ENCODE measurements at places on chromosomes 2 and 18.

DNA sequence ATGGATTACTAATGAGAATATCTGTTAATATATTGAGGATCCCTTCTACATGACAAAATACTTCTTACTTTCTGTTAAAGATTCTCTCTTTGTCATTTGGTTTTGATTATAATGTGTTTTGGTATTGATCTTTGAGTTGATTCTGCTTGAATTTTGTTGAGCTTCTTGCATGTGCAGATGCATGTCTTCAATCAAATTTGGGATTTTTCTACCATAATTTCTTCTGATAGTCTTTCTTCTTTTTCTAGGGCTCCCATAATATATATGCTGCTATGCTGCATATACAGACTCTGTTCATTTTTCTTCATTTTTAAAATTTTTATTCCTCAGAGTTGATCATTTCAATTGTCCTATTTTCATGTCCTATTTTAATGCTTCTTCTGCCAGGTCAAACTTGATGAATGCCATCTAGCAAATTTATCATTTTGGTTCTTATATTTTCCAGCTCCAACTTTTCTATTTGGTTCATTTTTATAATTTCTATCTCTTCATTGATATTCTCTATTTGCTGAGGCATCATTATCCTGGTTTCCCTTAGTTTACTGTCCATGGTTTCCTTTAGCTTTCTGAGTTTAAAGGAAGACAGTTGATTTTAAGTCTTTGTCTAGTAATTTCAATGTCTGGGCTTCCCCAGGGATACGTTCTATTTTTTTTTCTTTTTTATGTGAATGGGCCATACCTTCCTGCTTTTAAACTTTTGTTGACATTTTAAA is 244.7 kb downstream of the WDPCP start:
- no peak for DNase-seq

- peak; percentile 59 for DNase-seq
These were observed 218.2 kb downstream of the RBM43 start for GRCh38 chr2:151043484-151043883.

- no peak for DNase-seq
These were observed 299.2 kb upstream of the ZSWIM2 start for GRCh38 chr2:187148059-187148714.

GRCh38 chr2:192119536-192119935 is 75.2 kb downstream of the TMEFF2 start:
- DNase-seq = no peak

DNA sequence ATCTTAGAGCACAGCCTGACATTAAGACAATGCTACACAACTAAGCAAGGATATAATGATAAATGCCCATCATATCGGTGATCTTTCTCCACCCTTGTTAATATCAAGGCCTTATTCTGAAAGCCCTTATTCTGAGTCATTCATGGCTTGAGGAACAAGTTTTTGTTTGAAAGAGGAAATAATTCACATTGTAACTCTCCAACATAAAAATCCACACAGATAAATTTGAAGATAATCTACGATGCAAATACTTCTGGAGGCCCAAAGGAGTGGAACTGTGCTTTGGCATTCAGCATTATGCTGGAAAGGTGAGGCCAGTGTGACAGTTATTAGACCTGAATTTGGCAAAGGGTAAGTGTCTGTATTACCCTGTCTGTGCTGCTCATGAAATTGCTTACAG is 227.4 kb downstream of the MYO3B start:
- DNase-seq = no peak

DNA sequence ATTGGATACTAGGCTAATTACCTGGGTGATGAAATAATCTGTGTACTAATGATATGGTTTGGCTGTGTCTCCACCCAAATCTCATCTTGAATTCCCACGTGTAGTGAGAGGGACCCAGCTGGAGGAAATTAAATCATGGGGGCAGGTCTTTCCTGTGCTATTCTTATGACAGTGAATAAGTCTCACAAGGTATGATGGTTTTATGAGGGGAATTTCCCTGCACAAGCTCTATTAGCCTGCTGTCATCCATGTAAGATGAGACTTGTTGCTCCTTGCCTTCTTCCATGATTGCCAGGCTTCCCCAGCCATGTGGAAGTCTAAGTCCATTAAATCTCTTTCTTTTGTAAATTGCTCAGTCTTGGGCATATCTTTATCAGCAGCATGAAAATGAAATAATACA is 394.1 kb upstream of the SYT4 start:
- peak; percentile 26 for DNase-seq
